ENCODE measurements at places on chromosomes 7 and 10.

GRCh38 chr7:80634505-80634904 is 3.9 kb upstream of the CD36 start:
- no peak for DNase-seq

DNA sequence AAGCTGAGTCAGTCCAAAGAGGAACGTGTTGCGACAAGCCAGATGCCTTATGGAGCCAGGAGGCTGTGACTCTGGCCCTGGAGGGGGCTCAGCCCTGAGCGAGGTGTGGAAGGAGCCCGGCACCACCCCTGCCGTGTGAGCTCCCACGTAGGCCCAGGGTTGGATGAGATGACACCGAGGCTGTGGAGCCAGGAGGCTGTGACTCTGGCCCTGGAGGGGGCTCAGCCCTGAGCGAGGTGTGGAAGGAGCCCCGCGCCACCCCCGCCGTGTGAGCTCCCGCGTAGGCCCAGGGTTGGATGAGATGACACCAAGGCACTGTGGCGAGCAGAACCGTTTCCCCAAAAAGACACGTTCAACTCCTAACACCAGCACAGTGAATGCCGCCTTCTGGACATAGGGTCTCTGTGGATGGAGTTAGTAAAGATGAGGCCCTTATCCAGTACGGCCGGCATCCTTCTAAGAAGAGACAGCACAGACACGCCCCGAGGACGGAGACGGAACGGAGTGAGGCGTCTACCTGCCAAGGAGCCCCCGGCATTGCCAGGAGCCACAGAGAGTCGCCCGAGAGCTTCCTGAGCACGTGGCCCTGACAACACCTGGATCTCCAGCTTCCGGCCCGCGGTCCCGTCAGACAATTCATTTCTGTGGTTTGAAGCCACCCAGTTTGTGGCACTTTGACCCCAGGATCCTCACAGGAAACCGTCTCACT is 472.5 kb downstream of the DNAJB6 start:
- no peak for DNase-seq

DNA sequence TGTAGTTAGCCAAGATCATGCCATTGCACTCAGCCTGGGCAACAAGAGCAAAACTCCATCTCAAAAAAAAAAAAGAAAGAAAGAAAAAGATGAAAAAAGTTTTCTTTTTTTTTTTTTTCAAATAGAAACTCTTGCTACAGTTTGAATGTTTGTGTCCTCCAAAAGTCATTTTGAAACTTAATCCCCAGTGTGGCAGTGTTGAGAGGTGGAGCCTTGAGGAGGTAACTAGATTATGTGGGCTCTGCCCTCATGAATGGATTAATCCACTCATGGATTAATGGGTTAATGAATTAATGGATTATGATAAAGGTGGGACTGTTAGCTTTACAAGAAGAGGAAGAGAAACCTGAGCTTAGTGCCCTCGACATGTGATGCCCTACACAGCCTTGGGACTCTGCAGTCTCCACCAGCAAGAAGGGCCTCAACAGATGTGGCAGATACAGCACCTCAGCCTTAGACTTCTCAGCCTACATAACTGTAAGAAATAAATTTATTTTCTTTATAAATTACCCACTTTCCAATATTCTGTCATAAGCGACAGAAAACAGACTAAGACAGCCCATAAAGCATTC is 25.1 kb downstream of the CPEB3 start:
- DNase-seq, result no peak

GRCh38 chr7:104328296-104328969 is at the start of gene LHFPL3:
LHFPL3 (plus strand) TSS chr7:104328603.
- no peak for DNase-seq

GRCh38 chr10:25556457-25556856 is 377.6 kb upstream of the MYO3A start:
- no peak for DNase-seq

GRCh38 chr10:104252368-104252767 is 2.3 kb upstream of the GSTO1 start:
- no peak for DNase-seq

DNA sequence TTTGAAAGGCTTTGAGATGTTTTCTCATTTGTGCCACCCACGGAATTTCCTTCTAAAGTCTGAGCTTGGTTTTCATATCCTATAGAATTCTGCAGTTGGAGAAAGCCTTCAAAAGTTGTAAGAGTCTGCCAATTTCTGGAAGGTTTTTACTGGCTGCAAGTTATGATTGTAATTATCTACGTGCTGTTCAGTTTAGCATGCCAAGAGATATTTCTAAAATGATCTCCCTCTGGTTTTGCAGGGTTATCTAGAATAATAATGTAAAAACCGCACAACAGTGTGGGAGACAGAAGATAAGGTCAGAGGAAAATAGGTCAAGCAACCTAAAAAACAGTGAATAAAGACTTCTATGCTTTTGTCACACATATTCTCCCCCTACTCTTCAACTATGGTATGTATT is 69.3 kb downstream of the MTERF1 start:
- no peak for DNase-seq

DNA sequence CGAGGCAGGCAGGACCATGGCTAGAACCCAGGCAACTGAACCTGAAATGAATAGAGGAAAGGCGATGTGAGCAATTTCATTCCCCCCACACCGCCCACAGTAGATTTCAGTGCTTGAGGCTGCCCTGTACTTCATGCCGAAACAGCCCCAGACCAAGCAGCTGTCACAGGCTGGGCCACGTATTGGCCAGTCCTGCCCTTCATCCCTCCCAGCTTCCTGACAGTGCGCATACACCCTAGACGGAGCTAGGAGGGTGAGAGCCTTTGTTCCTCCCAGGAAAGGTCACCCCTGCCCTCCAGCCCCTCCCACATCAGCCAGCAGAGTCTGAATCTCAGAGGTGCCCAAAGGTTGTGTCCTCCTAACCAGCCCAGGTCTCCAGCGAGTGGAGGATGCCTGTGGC is 98.8 kb downstream of the ZMIZ1 start:
- DNase-seq, result no peak

- DNase-seq, result no peak
Observed at GRCh38 chr10:29279779-29280487, 8.9 kb upstream of the LYZL1 start.

DNA sequence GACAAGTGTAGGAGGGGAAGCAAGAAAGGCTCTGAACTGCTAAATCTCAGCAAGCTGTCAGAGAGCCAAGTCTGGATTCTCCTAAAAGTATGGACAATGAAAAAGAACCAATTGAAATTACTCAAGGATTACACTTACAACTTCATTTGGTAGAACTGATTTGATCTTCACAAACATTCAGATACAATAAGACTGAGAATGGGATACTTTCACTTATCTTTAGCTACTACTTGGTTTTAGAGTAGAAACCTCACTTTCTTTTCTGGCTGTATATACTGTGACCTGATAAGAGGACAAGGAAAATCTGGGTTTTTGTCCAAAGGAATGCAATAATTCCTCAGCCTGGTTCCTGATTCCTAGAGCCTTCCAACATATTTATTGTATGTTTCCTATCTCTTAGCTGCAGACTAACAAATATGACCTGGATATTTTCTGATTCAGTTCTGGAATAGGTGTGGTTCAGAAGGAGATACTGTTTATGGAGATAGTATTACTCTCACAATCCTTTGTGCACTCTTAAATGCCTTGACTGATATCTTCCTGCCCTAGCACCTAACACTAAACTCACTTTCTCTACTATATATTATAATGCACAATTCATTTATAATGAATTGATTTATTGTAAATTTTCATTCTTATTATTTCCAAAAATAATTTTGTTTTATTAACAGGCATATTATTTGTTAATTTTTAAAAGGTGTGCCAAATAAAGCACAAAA is 7.3 kb downstream of the SEMA3A start:
- no peak for DNase-seq

DNA sequence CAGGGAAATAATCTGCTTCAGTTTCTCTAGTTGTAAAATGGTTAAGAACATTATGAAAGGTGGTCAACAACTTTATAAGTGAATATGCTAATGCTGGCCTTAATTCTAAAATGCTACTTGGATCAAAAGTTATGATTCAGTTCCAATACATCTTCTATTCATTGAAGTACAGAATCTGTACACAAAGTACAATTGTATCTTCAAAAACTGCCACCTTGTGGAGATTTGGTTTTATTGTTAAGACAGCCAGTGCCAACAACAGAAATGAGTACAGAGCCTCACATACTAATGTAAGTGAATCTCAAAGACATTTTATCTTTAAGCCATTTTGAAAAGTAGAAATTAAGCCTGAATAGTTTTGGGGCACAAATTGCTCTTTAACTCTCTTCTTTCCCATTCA is 194.0 kb downstream of the CFTR start:
- DNase-seq, result no peak

GRCh38 chr7:116150588-116150987 is 59.8 kb upstream of the TES start:
- DNase-seq, result no peak

- DNase-seq, result no peak
Observed at GRCh38 chr7:67359900-67360299, 363.3 kb downstream of the TYW1 start.

DNA sequence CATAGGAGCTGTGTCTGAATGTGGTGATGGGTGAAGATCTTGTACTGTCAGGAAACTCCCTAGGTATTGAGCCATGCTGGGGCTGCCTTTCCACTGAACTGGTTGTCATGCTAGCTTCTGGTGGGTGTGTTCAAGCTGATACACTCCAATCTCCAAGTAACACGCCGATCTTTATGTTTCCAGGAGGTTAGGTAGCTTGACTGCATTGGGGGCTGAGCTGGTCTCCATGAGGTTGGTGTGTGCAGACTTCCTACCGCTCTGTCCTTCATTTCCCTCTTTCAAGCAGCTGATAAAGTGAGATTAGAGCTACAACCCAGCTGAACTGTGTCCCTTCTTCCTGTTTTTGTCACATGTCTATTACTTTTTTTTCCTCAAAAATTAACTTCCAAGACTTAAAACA is 265.5 kb downstream of the ANKRD30A start:
- DNase-seq, result no peak

DNA sequence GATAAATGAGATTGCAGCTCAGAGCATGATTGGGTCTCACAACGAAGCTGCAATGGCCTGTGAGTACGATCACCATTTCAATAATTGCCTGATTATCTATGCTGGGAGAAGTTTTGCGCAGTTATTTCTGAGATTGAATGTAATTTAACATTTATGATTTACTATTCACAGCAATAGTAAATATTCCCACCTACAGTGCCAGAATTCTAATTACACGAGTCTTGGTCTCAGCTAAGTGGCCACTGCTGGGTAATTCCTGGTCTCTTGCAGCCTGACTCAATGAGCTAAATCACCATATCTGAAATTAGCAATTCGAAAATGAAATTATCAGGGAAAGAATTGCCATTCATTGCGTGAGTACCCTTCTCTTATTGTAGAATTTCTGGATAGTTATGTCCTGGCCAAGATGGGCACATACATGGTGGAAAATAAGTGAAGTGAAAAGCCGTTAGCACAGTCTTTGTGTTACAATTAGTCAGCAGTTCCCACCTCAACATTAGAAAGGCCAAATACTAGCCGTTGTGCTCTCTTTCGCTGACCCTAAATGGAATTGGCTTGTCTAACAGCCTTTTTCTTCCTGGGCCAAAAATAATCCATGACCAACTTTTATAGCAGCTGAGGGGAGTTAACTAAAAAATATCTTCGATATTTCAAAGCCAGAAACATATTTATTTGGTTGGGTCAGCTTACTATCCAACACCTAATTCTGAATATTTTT is 681.0 kb upstream of the C7orf33 start:
- DNase-seq, result no peak

Measured in stimulated activated CD8-positive, alpha-beta memory T cell treated with anti-CD3 and anti-CD28 coated beads, Interleukin-2, amount 100 ng/mL, for 48 hours (primary cell).